H9 (cell line): ENCODE measurements at places on chromosomes 7 and 10. TPM values are rescaled to one million over a fixed set of nuclear protein-coding genes. Genes with fewer than 3 reads are reported as not detected.

GRCh38 chr10:56286096-56286495 is 75.0 kb downstream of the ZWINT start:
- no peak for DNase-seq
- H3K4me1 ChIP-seq, result no peaks in the 10 kb centered on the region
- H3K27me3 ChIP-seq, result no peaks in the 10 kb centered on the region
- H3K36me3 ChIP-seq, result no peaks in the 10 kb centered on the region
- H3K27ac ChIP-seq, result no peak overlapping the region

DNA sequence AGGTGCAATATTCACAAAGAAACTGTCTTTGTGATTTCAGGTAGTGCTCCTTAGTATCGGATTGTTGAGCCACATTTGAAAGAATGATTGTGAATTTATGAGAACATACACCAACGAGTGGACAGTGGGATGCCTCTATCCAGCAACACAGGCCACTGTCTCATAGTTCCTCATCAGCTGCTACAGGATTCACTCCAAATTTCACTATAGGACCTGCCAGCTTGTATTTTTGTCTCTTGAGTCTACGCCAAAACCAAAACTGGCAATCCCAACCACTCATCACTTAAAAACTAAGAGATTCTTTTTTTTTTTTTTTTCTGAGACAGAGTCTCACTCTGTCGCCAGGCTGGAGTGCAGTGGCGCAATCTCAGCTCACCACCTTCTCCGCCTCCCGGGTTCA is 964.5 kb downstream of the CNTNAP2 start:
- no peaks in the 10 kb centered on the region for H3K4me1 ChIP-seq
- H3K4me3 ChIP-seq, result no peak overlapping the region
- no peak overlapping the region for H3K27ac ChIP-seq
- no peaks in the 10 kb centered on the region for H3K36me3 ChIP-seq
- H3K27me3 ChIP-seq, result no peaks in the 10 kb centered on the region

SPDYE5 gene
- not detected in 2 replicates for total RNA-seq

GRCh38 chr7:139362302-139362701 is 2.6 kb downstream of the LUC7L2 start:
- H3K27me3 ChIP-seq, result no peaks in the 10 kb centered on the region
- H3K4me1 ChIP-seq, result no peaks in the 10 kb centered on the region
- peaks cover 3% of the 10 kb centered on the region; the same call in 2 of the 3 replicates for H3K36me3 ChIP-seq
- no peak overlapping the region for H3K27ac ChIP-seq

TACR2 gene
- not detected in 2 replicates for total RNA-seq

CTAGE8 gene
- total RNA-seq, result 4.9 and 5.1 TPM in 2 replicates

GRCh38 chr10:70943841-70944466 is 55.6 kb upstream of the PCBD1 start:
- no peak for DNase-seq
- no peaks in the 10 kb centered on the region for H3K36me3 ChIP-seq
- no peaks in the 10 kb centered on the region for H3K27me3 ChIP-seq
- H3K4me3 ChIP-seq, result no peak overlapping the region

ACBD7 gene
- 22.0 and 25.0 TPM in 2 replicates for total RNA-seq

GRCh38 chr10:98825741-98826140 is 379.0 kb upstream of the HPS1 start:
- H3K4me3 ChIP-seq, result no peak overlapping the region
- H3K36me3 ChIP-seq, result no peaks in the 10 kb centered on the region
- H3K27me3 ChIP-seq, result no peaks in the 10 kb centered on the region
- DNase-seq, result no peak
- no peaks in the 10 kb centered on the region for H3K4me1 ChIP-seq

DNA sequence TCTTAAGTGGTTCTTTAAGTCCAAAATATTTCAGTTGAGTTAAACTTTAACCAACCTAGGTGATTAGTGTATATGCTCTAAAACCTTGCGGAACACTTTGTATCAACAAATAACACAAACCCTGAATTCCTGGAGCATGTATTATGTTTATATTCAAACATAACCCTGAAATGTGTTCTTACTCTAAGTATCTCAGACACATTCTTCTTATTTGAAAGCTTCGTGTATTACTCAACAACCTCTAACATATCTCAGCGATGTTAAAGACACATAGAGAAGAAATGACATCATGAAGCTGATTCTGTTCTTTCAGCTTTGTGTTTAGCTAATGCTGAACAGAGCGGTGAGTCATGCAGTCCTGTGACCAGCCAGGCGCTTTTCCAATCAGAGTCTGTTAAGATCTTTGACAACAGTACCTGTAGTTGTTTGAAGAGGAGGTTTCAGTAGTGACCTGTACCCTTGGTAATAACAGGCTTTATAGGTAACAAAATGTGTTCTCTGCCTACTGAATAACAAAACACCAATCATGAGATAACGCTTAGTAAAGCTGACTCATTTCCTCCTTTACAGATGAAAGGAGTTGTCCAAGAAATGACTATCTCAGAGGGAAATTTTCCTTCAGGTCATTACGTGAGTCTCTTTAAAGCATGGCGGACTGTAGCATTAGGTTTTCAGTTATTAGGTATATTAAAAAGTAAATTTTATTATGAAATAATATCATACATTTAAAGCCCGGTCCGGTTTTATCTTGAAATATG is 67.3 kb upstream of the KLF6 start:
- peaks cover 8% of the 10 kb centered on the region; the same call in 1 of the 2 replicates for H3K4me1 ChIP-seq
- no peak overlapping the region for H3K4me3 ChIP-seq
- DNase-seq, result no peak
- no peaks in the 10 kb centered on the region for H3K36me3 ChIP-seq

ANXA8 gene
- total RNA-seq, result 0.22 TPM in 2 replicates

GNAT3 gene
- not detected in 2 replicates for total RNA-seq
